ENCODE measurements at places on chromosomes 16 and 17.

DNA sequence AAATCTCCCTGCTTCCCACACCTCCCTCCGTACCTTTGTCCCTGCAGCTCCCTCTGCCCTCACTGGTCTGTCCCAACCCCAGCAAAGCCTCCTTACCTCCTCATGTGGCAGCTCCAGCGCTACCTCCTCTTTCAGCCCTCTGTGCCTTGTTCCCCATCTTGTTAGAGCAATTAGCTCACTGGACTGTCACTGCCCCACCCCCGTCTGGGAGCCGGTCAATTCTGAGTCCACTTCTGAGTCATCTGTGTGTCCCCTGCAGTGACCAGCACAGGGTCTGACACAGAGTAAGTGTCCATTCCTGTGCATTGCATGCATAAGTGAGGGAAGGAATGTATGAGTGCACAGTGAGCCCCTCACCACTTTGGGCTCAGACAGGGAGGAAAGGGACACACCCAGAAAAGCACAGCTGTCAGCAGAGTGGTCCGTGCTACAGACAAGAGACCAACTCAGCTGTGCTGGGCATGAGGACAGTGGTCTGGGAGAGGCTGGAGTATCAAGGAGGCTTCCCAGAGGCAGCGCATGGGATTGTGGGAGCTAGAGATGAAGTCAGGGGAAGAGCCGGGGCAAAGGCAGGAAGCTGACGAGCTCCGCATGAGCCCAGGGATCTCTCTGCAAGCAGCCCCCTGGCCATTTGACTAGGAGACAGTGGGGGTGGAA is 45.9 kb downstream of the PITPNM3 start:
- DNase-seq = no peak

- DNase-seq = no peak
These were observed 9.2 kb downstream of the RGS11 start for GRCh38 chr16:266258-267164.

- no peak for DNase-seq
These were observed 1.7 kb upstream of the PGAP6 start for GRCh38 chr16:383326-384051.

DNA sequence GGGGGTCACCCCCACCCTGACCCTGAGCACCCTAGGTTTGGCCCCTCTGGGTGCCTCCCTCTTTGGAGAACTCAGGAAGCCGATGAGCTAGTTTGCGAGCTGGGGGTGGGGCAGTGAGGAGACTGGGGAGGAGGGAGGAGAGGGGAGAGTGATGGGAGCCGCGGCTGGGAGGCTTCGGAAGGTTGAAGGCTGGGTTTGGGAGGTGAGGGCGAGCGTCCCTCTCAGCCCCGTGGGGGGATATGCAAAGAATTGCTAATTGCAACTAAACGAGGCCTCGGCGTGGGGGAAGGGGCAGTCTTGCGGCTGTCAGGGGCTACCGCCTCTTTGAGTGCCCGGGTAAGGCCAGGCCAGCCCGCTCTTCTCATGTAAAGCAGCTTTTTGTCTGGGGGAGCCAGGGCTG is 17.6 kb upstream of the FZD2 start:
- DNase-seq = no peak

- DNase-seq = peak; percentile 94
These were observed 99.4 kb upstream of the CHMP6 start for GRCh38 chr17:80892019-80892855.

DNA sequence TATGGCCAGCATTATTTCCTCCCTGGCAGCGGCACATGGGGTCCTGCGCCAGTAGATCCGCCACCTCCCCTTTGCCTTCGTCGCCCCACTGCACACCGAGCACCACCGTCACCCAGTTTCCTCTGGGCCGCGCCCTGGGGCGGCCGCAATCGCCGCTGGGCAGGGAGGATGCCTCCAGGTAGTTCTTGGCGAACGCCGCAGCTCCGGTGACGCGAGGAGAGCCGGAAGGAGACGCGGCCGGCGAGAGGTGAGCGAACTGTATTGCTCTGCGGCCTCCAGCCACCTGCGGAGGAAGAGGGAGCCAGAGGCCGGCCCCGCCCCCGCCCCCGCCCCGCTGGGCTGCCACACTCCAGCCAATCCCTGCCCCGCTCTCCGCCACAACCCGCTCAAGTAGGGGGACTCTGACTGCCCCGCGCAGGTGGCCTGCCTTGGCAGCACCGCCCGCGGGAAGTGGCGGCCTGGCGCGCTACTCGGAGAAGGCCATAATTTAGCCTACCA is 11.8 kb upstream of the SLFN13 start:
- DNase-seq = peak; percentile 73

GRCh38 chr17:9179602-9180001 is 158.3 kb downstream of the NTN1 start:
- DNase-seq = no peak

DNA sequence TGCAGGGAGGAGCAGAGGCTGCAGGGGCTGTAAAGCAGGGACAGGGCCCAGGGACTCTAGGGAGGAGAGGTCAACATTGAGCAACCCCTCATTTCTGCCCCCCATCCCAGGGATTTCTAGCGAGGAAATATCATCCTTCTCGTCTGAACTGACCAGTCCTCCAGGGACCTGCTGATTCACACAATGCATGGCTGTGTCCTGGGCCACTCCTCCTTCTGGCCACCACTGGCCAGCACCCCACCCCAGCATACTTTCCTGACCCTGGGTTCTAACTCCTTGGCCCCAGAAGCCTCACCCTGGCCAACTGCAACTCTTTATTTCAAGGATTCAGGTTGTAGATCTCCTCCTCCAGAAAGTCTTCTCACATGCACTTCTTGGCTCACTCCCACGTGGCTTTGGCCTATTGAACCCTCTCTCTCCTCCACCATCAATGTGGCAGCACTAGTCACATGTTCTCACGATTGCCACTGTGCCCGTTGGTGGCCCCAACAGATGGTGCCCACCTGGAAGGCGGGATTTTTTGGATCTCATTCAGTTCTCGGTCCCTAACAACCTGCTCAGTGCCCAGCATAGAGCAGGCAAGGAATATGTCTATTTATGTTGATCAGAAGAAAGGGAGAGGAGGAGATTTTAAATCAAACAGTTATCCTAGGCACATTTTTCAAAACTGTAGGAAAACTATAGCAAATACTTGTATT is 41.5 kb downstream of the CUEDC1 start:
- DNase-seq = no peak

DNA sequence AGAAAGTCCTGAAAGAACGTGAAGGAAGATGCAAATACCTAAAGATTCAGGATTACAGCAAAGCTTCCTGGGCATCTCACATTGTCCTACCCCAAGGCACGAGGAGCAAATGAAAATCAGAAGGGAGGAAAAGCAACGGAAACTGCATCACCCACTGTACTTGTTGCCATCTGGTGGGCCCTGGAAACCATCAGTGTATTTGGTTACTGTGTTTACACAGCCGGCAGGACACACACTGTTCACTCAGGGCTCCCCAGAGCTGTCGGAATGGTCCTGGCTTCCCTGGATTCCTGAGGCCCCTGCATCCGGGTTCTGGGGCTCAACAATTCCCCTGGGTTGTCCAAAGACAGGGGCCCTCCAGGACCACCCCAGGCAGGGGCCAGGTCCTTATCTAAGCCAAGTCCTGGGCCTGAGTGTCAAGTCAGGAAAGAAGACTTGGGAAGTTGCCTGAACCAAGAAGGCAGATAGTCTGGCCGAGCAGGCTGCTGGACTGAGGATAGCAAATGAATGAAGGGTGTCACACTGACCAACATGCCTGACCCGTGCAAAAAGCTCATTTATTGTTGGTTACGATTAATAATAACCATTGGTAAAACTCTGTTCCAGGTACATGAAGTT is 52.8 kb downstream of the SOX9 start:
- no peak for DNase-seq

- no peak for DNase-seq
These were observed 41.5 kb upstream of the CBFA2T3 start for GRCh38 chr16:89018282-89019158.

DNA sequence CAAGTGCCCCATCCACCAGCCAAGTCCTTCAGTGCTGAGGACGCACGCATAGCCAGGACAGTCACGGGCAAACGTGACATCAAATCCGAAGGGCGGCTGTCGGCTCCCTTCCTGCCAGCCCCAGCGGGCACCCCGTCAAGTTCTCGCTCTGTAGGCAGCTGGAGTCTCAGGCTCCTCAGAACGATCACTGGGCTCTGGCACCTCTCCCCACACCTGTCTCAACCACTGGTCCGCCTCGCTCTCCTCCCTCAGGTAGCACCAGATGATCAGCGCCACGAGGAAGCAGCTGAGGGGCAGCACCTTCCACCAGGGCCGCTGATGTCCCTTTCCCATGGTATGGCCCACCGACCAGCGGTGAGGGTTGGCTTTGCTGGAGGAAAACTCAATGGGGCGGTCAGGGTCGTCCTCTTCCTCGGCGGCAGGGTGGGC is 422 bp downstream of the UQCC4 start:
- DNase-seq = no peak

DNA sequence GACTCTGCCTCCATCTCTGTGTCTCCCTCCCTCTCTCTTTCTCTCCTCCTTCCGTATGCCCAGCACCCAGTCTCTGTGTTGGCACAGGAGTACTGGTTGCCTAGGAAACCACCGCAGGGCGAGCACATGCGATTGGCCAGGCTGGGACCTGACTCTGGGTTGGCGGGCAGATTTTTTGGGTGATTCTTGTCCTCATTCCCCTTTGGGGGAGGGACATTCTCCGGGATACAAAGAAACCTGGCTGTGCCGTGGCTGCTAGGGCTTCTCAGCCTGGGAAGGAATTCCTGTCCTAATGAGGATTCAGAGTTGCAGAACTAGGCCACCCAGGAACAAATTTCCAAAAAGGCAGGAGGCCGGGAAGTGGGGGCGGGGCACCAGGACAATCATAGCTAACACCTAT is 168.9 kb downstream of the SHISA9 start:
- DNase-seq = no peak

DNA sequence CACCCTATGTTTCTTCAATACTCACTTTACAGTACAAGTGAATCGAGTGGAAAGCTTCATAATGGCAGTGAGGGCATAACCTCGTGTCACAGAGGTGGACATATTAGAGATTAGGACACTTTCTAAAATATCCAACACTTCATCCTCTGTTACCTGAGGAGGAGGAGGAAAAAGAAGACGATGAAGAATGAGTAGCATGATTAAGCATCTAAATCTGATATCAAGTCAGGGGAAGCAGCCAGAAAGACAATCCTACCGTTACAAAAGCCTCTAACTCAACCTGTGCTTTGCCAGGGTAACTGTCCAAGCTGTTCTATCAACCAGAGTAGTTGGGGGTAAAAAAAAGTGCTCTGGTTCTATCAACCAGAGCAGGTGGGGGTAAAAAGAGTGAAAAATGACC is 23.7 kb upstream of the PHLPP2 start:
- DNase-seq = no peak

GRCh38 chr16:19678804-19679203 is 39.2 kb downstream of the KNOP1 start:
- no peak for DNase-seq

- peak; percentile 56 for DNase-seq
These were observed 3.9 kb upstream of the KRT28 start for GRCh38 chr17:40803617-40804082.

GRCh38 chr17:36111068-36111490 is 7.5 kb downstream of the CCL4 start:
- no peak for DNase-seq

- no peak for DNase-seq
These were observed 18.3 kb upstream of the COPRS start for GRCh38 chr17:31877341-31877740.

- DNase-seq = no peak
These were observed 10.3 kb downstream of the CDRT4 start for GRCh38 chr17:15456972-15457722.

DNA sequence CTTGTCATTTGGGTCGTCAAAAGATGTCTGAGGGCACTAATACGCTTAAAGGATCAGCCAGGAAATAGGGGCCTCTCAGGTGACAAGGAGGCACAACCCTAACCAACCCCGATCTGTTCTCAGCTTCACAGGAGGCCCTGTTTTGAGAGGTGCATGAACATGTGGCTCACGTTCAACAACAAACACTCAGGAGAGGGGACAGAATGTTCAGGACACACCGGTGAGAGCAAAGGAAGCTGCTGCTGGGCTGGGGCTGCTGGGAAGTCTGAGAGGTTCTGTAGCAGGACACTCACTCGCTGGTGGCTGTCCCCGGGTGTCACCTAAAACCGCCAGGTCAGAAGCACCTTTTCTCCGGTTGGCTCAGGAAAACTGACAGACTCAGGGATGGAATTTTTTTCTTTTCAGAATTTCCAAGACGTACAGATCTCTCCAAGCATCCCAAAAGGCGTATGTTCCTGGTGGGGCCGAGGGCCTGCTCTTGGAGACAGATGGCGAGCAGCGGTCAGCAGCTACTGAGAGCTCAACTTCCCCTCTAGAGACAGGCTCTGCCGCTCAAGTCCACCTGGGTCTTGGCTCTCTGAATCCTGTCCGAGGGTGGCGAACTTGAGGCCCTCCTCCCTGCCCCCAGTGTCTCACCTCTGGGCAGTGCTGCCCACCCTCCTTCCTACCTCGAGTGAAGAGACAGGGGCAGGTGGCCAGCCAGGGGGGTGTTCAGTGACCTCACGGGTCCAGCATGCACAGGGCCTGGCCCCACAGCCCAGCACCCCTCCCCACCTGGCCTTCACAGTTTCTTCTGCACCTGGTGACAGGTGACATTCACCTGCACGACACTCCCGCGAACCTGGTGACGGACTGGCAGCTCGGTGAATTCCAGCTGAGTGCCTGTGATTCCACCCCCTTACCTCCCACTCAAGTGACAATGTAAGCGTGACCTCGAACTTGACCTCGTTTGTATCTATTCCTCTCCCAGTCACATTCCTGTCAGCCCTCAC is 22.9 kb downstream of the CLUH start:
- DNase-seq = peak; percentile 9

GRCh38 chr16:87957296-87958094 is 6.3 kb downstream of the BANP start:
- no peak for DNase-seq

GRCh38 chr16:11627822-11628457 is 40.3 kb upstream of the SNN start:
- DNase-seq = no peak

GRCh38 chr16:14525596-14525995 is 104.5 kb downstream of the PARN start:
- no peak for DNase-seq

GRCh38 chr16:77330332-77331042 is 104.3 kb downstream of the ADAMTS18 start:
- no peak for DNase-seq

DNA sequence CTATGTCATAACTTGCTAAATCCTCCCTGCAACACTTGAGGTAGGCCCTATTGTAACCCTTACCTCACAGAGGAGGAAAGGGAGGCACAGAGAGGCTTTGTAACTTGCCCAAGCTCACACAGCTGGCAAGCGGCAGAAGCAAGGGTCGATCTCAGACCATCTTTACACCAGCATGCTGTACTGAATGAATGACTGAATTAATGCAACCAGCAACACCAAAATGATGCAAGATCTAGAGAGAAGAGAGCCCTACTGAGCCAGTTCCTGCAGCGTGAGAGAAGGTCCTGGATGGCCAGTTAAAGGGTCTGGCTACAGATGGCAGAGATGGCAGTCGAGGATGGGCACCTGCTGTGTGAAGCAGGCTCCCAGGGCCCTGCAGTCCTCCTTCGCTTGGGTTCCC is 8.2 kb upstream of the KLHL36 start:
- DNase-seq = no peak

DNA sequence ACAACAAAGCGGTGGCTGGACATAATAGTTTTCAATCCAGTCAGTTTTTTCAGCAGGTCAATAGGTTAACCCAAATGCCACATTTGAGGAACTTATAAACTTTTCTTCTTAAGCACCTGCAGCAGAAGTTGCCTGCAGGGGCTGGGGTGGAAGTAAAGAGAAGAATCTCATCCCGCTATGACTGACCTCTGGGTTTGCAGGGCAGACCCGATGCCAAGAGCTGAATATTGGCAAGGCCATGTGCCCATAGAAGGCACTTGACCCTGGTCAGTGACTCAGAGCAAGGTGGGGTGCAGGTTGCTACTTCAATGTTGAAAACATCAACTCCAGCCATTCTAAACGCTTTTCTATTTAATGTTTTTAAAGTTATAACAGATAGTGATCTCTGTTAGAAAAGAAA is 17.9 kb upstream of the SMPD3 start:
- no peak for DNase-seq

Data from GM19239 (cell line).